Fibroblast of mammary gland (primary cell): ENCODE measurements at places on chromosomes 13 and 19.

DNA sequence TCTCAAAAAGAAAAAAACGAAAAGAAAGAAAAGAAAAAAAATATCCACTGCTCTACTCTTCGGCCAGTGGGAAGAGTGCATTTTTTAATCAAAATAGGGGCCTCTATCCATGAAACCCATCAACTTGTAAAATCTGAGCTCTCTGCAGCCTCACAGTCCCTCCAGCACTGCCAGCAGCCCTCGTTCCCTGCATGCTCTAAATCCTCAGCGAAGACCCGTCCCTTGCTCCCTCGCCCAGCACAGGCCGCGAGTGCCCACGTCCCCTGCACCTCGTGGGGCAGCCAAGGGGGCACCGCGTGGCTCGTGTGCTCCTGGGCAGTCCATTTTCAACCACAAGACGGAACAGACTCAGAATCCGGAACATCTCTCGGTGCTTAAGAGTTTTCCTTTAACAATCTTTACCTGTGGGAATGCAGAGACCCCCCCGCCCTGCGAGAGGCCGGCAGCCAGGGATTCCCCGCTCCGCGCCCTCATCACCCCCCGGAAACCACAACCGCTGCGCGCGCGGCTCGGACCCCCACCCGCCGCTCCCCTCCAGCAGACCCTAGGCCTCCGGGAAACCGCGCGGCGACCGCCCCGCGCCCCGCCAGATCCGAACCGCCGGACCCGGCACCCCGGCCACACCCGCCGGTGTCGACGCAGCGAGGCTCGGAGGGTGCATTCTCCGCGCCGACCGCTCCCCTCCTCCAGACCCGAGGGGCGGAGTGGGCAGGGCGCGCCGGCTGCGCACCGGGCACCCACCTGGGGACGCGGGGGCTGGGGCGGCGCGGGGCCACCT is 638 bp downstream of the ANKRD27 start:
- no peak for DNase-seq

DNA sequence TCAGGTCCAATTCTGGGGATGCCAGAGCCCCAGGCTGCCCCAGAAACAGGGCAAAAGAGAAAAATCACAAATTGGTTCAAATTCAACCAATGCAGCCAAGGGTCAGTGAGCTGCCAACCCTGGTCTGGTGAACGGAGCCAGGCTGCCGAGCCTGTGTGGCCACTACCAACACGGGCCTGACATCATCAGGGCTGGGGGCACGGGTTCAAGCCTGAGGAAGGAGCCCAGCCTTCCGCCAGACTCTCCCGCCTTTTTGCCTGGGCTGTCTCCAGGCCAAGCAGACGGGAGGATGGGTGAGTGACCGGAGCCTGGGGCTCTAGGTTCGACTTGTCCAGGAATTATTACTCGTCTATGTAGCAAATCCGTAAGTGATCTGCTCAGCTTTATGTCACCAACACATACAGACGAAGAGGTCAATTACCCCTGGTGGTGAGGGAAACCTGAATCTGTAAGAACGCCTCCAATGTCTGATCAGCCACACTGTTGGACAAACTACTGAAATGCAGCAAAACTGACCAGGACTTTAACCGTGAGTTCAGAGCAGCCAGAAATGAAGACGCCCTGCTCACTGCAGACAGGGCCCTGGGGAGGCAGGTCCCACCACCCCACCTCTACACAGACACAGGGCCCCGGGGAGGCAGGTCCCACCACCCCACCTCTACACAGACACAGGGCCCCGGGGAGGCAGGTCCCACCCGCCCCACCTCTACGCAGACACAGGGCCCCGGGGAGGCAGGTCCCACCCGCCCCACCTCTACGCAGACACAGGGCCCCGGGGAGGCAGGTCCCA is 31.8 kb downstream of the RAB20 start:
- no peak for DNase-seq

- DNase-seq, result no peak
Observed at GRCh38 chr19:21308773-21309172, 20.4 kb downstream of the ZNF708 start.

- DNase-seq, result peak; percentile 67
Observed at GRCh38 chr19:3275583-3276340, 51.3 kb downstream of the CELF5 start.

- no peak for DNase-seq
Observed at GRCh38 chr13:67090856-67091255, 139.3 kb downstream of the PCDH9 start.

- no peak for DNase-seq
Observed at GRCh38 chr19:4715529-4716221, 8.0 kb downstream of the DPP9 start.

- DNase-seq, result no peak
Observed at GRCh38 chr13:98738213-98738612, 14.3 kb downstream of the SLC15A1 start.

DNA sequence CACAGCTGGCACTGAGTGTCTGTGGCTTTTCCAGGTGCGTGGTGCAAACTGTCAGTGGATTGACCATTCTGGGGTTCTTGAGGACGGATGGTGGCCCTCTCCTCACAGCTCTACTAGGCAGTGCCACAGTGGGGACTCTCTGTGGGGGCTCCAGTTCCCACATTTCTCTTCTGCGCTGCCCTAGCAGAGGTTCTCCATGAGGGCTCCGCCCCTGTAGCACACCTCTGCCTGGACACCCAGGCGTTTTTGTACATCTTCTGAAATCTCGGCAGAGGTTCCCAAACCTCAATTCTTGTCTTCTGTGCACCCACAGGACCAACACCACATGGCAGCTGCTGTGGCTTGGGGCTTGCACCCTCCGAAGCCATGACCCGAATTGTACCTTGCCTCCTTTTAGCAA is 9.2 kb downstream of the ZNF627 start:
- DNase-seq, result no peak

DNA sequence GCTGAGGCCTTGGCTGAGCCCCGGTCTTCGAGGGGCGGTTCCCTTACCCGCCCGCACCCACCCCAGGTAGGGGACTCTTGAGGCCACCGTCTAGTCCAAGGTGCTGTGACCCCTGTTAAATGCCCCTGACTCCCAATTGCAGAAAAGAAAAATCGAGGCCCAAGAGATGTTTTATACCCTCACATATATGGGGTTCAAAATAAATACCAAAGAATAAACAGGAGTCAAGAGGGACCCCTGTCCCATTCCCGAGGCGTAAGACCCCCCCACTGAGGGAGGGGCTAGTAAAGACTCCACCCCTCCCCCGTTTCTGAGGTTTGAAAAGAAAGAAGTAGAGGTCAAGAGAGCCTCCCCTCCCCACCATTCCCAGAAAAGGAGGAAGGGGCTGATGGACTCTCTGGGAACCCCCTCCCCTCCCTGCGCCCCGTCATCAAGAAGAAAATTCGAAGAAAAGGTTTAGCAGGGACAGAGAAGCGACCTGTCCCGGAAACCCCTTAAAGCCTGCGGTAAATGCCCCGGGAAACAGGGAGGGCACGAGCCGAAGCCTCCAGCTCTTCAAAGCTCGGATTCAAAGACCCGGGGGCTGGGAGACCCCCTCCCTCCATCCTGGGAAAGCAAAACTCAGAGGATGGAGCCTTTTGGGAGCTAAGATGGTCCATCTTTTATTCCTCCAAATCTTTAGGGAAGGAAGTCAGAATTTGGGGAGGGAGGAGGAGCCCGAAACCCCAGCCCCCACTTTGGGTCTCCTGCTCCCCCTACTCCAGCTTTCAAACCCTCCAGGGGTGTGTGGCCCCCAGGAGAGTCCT is 755 bp upstream of the RAB3A start:
- DNase-seq, result peak; percentile 23

- DNase-seq, result peak; percentile 50
Observed at GRCh38 chr13:111460548-111461444, 140.4 kb downstream of the TEX29 start.

- no peak for DNase-seq
Observed at GRCh38 chr13:21234526-21234925, 58.1 kb downstream of the MRPL57 start.

- DNase-seq, result peak; percentile 95
Observed at GRCh38 chr13:45055198-45055901, 65.0 kb upstream of the GTF2F2 start.

DNA sequence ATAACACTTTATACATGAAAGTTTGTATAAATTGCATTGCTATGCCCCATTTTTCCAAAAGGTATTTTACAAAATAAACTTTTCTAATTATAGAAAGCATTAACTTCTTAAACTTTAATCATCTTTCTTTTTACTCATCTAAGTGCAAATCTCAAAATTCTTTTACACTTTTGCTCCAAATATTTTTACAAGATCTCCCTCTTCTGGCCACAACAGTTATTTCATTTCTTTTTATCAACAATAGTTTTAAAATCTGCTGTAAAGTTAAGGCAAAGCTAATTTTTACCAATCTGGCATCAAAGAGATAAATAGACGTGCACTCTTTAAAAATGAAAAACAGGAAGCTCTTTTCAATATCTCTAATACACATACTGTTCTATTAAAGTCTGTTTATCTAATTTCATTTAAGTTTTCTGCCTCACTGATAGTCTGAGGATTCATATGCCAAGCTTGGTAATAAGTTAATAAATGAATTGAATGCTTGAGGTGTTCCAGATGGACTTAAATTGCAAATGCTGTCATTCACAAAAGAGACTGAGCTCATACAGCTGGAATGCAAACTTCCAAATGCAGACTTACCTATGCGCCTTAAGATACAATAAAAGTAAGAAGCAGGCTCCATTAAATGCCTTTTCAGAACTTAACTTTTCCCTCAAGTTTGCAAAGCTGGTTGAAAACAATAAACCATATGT is 583.0 kb upstream of the ATXN8OS start:
- no peak for DNase-seq
